ENCODE measurements at places on chromosomes 4 and X.

- DNase-seq: peak; percentile 68
Measured at GRCh38 chr4:122099896-122100295, 52.2 kb upstream of the BLTP1 start.

DNA sequence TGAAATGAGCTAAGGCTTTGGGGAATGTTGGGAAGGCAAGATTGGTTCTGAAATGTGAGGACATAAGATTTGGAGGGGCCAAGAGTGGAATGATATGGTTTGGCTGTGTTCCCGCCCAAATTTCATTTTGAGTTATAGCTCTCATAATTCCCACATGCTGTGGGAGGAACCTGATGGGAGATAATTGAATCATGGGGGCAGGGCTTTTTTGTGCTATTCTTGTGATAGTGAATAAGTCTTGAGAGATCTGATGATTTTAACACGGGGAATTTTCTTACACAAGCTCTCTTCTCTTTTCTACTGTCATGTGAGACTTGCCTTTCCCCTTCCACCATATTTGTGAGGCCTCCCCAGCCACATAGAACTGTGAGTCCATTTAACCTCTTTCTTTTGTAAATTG lies 157.6 kb upstream of the C1QTNF7 start:
- peak; percentile 13 for DNase-seq

DNA sequence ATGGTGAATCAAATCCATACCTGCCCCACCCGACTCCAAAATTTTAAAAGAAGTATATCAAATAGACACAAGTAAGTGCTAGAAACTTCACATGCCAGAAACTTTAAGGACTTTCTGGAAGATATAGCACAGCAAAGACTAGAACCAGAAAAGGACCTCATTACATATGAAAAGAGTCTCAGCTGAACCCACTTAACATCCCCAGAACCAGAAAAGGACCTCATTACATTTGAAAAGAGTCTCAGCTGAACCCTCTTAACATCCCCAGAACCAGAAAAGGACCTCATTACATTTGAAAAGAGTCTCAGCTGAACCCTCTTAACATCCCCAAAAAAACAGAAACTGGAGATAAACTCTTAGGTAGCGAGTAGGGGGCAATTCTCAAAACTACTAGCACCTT lies 32.3 kb downstream of the STPG2 start:
- DNase-seq: no peak

DNA sequence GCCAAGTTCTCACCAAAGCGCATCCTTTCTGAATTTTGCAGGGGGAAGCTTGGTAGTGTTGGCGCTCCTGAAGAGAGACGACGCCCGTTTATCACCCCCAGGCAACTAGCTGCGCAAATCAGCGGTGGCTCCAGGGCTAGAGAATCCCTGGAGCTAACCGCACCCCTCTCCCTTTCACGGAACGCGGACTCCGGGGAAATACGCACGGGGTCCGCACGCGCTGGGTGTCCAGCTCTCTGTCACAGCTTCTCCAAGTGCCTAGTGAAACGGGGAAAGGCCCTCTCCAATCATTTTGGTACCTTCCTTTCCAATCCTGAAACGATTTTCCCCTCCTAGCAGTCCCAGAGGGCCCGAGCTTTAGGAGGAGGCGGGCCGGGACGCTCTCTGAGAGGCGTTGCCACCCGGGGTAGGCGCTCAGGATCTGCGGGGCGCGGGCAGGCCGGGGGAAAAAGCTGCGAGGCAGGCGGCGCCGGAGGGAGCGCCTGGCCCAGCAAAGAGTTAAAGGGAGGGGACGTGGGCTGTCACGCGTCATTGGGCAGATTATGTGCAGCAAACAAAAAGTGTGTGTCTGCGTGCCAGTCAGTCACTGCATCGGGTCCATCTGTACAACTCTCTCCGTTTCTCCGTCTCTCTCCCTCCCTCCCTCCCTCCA lies at the start of gene PRDM8:
PRDM8 (plus strand) TSS at position 582 of the 652 bp plus-strand sequence. CDS start 2,578 bp downstream, outside the sequence.
- no peak for DNase-seq

GRCh38 chrX:111445485-111445884 lies 33.5 kb upstream of the DCX start:
- DNase-seq: peak; percentile 34

Data from fibroblast of skin of back (primary cell).